Thyroid gland (tissue), 4 donors: ENCODE measurements at places on chromosomes 3 and 15. TPM values are rescaled to one million over a fixed set of nuclear protein-coding genes. Genes with fewer than 3 reads are reported as not detected.

- no peak overlapping the region for H3K4me3 ChIP-seq
- no peak overlapping the region for H3K27ac ChIP-seq
- no peaks in the 10 kb centered on the region for H3K36me3 ChIP-seq
- H3K27me3 ChIP-seq, result no peaks in the 10 kb centered on the region
Measured at GRCh38 chr3:160842021-160843005, 86.3 kb downstream of the PPM1L start.

DNA sequence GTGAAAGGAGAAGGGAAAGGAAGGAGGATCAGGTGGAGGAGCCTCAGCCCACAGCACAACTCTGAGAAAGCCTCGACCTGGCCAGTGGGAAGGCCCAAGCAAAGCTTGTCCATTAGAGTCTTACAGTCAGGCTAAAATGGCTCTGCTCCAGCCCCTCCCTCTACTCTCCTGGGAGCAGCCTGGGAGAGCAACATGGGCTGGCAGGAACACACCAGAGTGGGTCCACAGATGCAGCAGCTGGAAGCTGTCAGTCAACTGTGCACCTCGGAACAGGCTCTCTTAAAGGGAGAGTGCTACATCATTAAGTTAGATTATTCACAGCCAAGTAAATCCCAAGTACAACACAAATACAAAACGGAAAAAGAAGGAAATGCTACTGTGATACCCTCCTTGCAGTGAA is 98.0 kb upstream of the LIMD1 start:
- no peaks in the 10 kb centered on the region for H3K4me1 ChIP-seq
- no peaks in the 10 kb centered on the region for H3K27me3 ChIP-seq
- no peak for DNase-seq
- H3K4me3 ChIP-seq, result no peak overlapping the region
- peaks cover 7% of the 10 kb centered on the region for H3K36me3 ChIP-seq
- no peak overlapping the region for H3K27ac ChIP-seq

DNA sequence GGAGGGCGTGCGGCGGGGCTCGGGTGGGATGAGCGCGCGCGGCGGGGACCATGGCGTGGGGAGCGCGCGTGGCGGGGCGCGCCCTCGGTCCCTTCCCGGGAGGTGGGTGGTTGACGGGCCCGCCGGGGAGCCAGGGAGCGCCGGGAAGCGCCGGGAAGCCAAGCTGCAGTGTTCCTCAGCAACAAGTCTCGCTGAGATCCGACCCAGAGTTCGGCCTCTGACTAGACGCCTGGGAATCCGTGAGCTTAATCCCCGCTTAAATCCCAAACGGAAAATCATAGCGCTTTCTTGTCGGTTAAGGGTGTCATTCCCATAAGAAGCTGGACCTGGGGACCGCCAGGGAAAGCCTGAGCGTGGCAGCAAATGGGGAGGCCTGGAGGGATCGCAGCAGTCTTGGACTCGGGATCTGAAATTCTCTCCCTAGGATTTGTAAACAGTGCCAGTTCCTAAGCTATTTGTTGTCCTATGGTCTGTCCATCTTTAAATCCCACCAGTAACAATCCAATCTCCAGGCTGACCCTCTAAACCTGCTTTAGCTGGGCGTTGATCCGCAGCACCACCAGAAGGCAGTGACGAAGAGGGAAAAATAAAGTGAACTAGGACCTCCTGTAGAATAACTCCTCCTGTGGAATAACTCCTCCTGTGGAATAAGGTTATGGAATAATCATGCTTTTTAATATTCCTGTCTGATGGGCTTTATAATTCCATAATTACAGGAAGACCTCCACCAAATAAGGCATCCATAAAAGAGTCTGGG is 570 bp upstream of the NEDD4 start:
- no peaks in the 10 kb centered on the region for H3K36me3 ChIP-seq
- no peaks in the 10 kb centered on the region for H3K4me1 ChIP-seq
- H3K27ac ChIP-seq, result peak overlapping the region; percentile 93

GRCh38 chr3:171788546-171789351 is 21.5 kb downstream of the PLD1 start:
- peaks cover 30% of the 10 kb centered on the region for H3K4me1 ChIP-seq
- H3K4me3 ChIP-seq, result no peak overlapping the region
- no peak for DNase-seq
- no peak overlapping the region for H3K27ac ChIP-seq

- no peak overlapping the region for H3K27ac ChIP-seq
- H3K4me1 ChIP-seq, result peaks cover 18% of the 10 kb centered on the region
- no peak overlapping the region for H3K4me3 ChIP-seq
- no peaks in the 10 kb centered on the region for H3K27me3 ChIP-seq
Measured at GRCh38 chr3:14289590-14290461, 111.2 kb downstream of the LSM3 start.

DNA sequence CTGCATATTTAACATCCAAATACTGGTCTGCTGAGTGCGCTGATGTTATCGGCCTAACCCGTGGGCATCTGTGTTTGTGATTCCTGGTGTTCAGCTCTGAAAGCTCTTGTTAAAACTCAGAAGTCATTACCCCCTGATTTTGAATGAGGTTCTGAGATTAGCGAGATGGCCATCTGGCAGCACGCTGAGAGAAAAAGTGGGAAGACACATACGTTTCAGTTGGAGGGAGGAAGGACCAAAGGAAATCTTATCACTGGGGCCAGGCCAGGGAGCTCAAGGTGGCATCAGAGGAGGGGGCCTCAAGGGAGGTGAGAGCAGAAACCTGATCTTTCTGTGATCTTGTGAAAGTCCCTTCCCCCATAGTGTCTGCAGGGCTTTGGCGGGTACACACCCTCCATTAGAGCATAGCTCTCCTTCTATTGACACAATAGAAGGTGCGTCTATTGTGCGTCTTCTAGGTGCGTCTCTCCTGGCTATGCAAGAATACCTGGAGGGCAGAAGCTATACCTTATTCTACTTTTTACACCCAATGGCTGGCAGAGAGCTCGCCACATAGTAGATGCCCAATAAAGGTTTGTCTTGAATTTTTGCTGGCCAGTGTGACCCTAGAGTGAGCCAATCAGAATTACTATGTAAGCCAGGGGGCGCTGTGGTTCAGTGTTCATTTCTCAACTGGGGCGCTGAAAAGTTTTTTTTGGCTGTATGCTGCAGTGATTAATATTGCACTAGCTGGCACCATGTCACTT is 182.4 kb downstream of the SHQ1 start:
- H3K27me3 ChIP-seq, result no peaks in the 10 kb centered on the region
- no peak overlapping the region for H3K4me3 ChIP-seq
- no peaks in the 10 kb centered on the region for H3K36me3 ChIP-seq

GRCh38 chr3:77467702-77468625 is 428.1 kb downstream of the ROBO2 start:
- no peak overlapping the region for H3K4me3 ChIP-seq
- H3K27me3 ChIP-seq, result no peaks in the 10 kb centered on the region
- no peaks in the 10 kb centered on the region for H3K4me1 ChIP-seq
- H3K36me3 ChIP-seq, result no peaks in the 10 kb centered on the region
- DNase-seq, result peak; percentile 53

- no peak for DNase-seq
- no peaks in the 10 kb centered on the region for H3K27me3 ChIP-seq
- no peaks in the 10 kb centered on the region for H3K36me3 ChIP-seq
- H3K4me3 ChIP-seq, result no peak overlapping the region
Measured at GRCh38 chr3:171680726-171681411, 129.4 kb downstream of the PLD1 start.

DNA sequence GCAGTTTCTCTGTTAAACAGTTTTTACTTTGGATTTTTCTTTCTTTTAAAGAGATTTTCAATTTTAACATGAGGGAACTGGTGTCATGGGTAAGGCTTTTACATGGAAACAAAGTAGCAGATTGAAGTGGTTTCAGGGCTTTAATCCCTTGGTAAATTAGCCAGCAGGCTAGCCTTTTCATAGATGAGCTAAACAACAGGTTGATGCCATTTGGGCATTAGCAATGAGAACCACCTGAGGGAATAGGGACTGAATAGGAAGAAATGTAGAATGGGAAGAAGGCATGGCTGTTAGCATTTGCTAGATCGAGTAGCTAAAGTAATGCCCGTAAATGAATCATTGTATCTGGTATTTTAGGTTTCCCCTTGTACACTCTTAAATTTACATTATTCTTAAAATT is 165.5 kb upstream of the MLF1 start:
- no peak overlapping the region for H3K4me3 ChIP-seq
- H3K27me3 ChIP-seq, result no peaks in the 10 kb centered on the region
- H3K4me1 ChIP-seq, result no peaks in the 10 kb centered on the region
- no peak for DNase-seq

DNA sequence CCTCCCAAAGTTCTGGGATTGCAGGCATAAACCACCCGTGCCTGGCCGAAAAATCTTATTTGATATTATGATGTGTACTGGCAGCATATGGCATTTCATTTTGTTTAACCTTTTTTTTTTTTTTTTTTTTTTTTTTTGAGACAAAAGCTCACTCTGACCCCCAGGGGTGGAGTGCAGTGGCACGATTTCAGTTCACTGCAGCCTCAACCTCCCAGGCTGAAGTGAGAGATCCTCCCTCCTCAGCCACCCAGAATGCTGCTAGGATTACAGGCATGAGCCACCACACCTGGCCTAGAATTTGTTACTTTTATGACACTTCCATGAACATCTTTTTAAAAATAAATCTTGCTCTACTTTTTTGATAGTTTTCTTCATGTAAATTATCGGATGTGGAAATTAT is 12.0 kb downstream of the TERB2 start:
- no peaks in the 10 kb centered on the region for H3K36me3 ChIP-seq
- DNase-seq, result no peak
- H3K4me1 ChIP-seq, result peaks cover 5% of the 10 kb centered on the region
- no peak overlapping the region for H3K4me3 ChIP-seq
- no peak overlapping the region for H3K27ac ChIP-seq

GRCh38 chr3:66499881-66500575 is 794 bp downstream of the LRIG1 start:
- DNase-seq, result peak; percentile 40
- peak overlapping the region; percentile 98 for H3K4me3 ChIP-seq
- H3K27me3 ChIP-seq, result no peaks in the 10 kb centered on the region
- peaks cover 39% of the 10 kb centered on the region for H3K4me1 ChIP-seq
- peak overlapping the region; percentile 93 for H3K27ac ChIP-seq
- H3K36me3 ChIP-seq, result no peaks in the 10 kb centered on the region

DNA sequence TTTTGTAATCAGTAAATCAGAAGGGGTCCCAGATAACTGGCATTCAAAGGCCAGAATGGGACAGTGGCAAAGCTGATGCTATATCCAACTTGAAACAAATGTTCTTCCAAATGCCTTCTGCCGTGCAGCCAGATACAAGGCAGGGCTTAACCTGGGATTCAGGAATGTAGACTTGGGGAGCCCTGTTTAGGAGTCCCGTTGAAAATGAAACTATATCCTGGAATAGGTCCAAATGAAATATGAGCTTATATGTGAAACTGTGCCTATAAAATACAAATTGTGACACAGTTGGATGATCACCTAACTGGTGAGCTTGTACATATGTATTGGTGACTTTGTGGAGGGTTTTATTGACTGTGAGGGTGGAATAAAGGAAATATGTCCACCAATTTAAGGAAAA is 28.7 kb downstream of the FRMD4B start:
- no peaks in the 10 kb centered on the region for H3K36me3 ChIP-seq
- no peaks in the 10 kb centered on the region for H3K27me3 ChIP-seq
- H3K4me1 ChIP-seq, result peaks cover 10% of the 10 kb centered on the region
- DNase-seq, result no peak
- no peak overlapping the region for H3K4me3 ChIP-seq
- no peak overlapping the region for H3K27ac ChIP-seq

DNA sequence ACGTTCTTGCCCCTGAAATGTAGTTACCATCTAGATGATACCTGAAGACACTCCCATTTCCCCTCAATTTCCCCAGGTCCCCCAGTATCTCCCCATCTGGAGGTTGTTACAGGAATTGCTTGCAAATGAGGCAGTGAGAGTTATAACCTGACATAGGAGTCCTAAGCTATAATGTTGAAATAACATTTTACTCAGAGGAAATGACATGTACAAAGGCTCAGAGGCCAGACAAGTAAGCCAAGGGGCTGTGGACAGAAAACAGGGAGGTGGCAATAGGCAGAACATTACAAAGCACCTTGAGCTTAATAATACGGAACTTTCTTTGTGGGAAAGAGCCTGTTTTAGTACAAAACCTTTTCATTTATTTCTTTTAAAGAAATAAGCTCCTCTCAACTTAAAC is 171.9 kb downstream of the FRMD5 start:
- H3K27me3 ChIP-seq, result no peaks in the 10 kb centered on the region
- DNase-seq, result no peak
- no peaks in the 10 kb centered on the region for H3K36me3 ChIP-seq
- H3K27ac ChIP-seq, result no peak overlapping the region

- H3K27me3 ChIP-seq, result no peaks in the 10 kb centered on the region
- no peaks in the 10 kb centered on the region for H3K4me1 ChIP-seq
- H3K4me3 ChIP-seq, result no peak overlapping the region
Measured at GRCh38 chr3:63791974-63792373, 27.1 kb upstream of the C3orf49 start.

GRCh38 chr3:187288131-187288854 is 3.2 kb downstream of the MASP1 start:
- no peak for DNase-seq
- no peak overlapping the region for H3K4me3 ChIP-seq
- no peak overlapping the region for H3K27ac ChIP-seq
- peaks cover 6% of the 10 kb centered on the region for H3K4me1 ChIP-seq
- H3K27me3 ChIP-seq, result no peaks in the 10 kb centered on the region

GRCh38 chr3:45529697-45530096 is 64.9 kb upstream of the LIMD1 start:
- no peak overlapping the region for H3K27ac ChIP-seq
- DNase-seq, result no peak
- H3K27me3 ChIP-seq, result no peaks in the 10 kb centered on the region

Gene GP5
- 0.39 TPM for total RNA-seq

Gene RAB8B
- total RNA-seq, result 17.6 TPM

Gene SEC22C
- 63.4 TPM for total RNA-seq

Gene GABRR3
- total RNA-seq, result not detected

Gene NAA50
- total RNA-seq, result 110 TPM
